ENCODE measurements at places on chromosomes 7 and 10.
A peak's percentile ranks its signal among the peaks of the same experiment; 100 is the strongest.

- no peak for DNase-seq
Measured at GRCh38 chr10:104686829-104687228, 45.7 kb downstream of the SORCS3 start.

GRCh38 chr10:78778444-78779338, 290.1 kb upstream of the ZMIZ1 start:
- DNase-seq: no peak

- peak; percentile 52 for DNase-seq
Measured at GRCh38 chr10:31083765-31084184, 52.1 kb upstream of the ZNF438 start.

DNA sequence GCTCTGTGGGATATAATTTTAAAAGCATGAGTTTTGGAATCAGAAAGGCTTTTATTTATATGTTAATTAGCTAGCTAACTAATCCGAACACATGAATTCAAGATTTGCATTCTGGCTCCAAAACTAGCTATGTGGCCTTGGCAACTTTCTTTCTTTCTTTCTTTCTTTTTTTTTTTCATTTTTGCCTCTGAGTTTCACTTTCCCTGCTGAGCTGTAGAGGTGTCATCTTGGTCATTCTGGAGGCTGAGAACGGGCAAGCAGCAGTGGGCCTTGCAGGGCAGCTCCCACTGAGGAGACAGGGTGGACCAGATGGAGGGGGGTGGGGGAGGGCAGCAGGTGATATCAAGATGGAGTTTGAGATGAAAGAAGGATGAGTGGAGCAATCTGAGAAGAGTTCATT, 24.8 kb upstream of the SFMBT2 start:
- DNase-seq: no peak

DNA sequence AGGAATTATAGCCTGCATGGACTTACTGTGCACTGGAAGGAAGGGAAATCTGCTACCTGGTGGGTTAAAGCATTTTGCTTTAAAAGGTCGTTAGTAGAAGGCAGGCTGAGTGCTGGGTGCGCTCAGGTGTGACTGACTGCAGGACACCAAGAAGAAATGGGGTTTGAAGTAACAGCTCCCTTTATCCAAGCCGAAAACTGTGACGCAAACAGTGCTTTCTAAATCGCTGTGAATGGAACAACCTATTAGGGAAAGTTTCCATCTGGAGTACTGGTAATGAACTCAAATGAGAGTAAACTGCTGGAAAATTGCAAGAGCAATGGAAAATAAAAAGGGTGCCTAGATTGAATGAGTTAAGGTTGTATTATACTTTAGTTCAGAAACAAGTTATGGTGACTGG, 95.3 kb downstream of the CNNM2 start:
- DNase-seq: no peak

GRCh38 chr10:36534471-36535002, 590.9 kb upstream of the ANKRD30A start:
- DNase-seq: no peak

DNA sequence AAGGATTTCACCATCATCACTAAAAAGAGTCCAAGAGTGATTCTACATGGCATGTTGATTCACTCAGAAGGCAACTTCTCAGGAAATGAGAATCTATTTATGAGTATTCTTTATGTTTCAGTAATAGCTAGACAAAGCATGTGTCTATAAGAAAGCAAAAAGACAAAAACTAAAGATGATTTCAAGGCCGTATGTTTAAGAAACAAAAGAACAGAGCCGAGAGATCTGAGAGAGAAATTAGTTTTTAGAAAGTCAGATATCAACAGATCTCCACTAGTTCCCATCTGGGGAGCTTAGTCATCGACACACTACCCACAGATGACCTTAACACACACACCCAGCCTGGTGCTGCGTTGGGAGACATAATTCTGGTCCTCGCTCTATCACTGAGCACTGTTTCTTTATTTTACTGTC, 21.0 kb downstream of the PIP4K2A start:
- DNase-seq: no peak

DNA sequence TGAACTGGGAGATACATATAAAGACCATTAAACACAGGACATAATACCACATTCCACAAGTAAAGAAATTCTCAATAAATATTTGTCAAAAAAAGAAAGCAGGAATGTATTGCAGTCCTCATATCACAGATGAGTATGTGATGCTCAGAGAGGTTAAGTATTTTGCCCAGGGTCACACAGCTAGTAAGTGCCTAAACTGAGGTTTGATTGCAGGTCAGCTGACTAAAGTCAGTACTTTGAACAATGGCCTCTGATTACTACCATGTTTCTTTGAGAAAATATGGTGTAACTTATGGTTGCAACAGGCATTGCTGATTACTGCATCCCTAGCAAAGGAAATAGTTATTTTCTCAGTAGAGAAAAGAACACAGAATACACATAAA, 267.1 kb downstream of the ELMO1 start:
- DNase-seq: no peak

DNA sequence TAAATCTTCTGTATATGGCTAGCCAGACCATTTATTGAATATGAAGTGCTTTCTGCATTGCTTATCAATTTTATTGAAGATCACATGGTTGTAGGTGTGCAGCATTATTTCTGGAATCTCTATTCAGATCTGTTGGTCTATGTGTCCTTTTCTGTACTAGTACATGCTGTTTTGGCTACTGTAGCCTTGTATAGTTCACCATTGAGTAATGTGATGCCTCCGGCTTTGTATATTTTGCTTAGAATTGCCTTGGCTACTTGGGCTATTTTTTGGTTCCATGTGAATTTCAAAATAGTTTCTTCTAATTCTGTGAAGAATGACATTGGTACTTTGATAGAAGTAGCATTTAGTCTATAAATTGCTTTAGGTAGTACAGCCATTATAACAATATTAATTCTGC, 1187.2 kb downstream of the XPNPEP1 start:
- no peak for DNase-seq

DNA sequence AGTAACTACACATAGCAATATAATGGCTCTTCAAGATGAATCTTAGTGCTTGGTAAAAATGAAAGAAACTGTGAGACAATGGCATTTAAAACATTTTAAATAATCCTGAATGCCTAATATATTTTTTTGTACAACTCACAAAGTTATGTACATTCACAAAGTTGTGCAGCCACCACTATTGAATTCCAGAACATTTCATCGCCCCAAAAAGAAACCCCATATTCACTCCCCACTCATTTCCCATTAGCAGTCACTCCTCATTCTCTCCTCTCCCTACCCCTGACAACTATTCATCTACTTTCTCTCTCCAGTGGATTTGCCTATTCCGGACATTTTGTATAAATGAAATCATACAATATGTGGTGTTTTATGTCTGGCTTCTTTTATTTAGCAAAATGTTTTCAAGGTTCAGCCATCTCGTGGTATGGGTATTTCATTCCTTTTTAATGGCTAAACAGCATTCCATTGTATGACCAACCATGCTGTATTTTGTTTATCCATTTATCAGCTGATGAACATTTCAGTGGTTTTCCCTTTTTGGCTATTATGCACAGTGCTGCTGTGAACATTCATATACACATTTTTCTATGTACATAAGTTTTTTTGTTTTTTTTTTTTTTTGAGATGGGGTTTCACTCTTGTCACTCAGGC, 34.7 kb downstream of the ENTPD7 start:
- no peak for DNase-seq

- DNase-seq: no peak
Measured at GRCh38 chr7:152577339-152577738, 98.6 kb downstream of the XRCC2 start.

DNA sequence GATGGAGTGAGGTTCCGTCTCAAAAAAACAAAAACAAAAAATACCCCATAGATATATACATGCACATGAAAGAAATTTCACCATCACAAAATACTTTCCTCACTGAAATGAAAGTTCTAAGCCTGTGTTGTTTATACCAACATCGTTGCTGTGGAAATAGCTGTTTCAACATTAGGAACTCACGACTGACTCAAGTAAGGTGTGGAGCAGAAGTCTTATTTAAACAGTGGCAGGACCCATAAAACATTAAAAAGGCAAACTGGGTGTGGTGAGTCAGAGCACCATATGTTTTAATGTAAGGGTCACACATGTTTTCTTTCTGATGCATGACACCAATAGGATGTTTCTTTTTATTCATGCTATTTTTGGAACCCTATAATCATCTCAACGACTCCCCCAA, 48.3 kb downstream of the BAIAP2L1 start:
- no peak for DNase-seq

DNA sequence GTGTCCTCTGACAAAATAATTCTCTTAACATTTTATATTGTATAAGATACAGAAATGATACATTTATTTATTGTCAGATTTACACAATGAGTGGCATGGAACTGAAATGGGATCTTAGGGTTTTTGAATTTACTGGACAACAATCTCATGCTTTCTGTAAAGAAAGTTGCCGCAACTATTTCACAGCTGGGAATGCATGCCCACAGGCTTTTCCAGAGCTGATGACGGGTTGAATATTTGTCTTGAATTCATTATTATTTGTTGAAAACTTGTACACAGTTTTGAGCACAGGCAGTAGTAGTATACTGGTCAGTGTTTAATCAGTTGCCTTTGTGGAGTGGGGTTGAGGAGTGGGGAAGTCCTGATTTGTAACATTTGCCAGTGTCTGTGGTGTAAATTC, 20.5 kb upstream of the MRC1 start:
- DNase-seq: no peak

DNA sequence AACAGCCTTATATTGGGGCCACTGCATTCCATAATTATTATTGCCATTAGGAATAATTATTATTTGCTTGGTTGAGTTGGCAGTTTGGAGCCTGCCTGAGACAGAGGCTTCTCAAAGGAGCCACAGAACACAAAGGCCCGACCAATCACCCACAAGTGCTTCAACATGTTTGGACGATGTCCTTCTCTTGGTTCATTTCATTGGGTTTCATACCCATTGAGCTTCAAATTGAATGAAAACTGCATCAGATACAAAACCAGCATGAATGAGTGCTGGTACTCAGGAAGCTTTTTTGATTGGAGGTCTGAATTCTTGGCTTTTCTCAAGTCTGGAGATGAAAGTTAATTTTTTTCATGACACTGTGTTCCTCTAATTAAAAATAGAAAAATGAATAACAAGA, 168.3 kb downstream of the CREB5 start:
- DNase-seq: no peak

DNA sequence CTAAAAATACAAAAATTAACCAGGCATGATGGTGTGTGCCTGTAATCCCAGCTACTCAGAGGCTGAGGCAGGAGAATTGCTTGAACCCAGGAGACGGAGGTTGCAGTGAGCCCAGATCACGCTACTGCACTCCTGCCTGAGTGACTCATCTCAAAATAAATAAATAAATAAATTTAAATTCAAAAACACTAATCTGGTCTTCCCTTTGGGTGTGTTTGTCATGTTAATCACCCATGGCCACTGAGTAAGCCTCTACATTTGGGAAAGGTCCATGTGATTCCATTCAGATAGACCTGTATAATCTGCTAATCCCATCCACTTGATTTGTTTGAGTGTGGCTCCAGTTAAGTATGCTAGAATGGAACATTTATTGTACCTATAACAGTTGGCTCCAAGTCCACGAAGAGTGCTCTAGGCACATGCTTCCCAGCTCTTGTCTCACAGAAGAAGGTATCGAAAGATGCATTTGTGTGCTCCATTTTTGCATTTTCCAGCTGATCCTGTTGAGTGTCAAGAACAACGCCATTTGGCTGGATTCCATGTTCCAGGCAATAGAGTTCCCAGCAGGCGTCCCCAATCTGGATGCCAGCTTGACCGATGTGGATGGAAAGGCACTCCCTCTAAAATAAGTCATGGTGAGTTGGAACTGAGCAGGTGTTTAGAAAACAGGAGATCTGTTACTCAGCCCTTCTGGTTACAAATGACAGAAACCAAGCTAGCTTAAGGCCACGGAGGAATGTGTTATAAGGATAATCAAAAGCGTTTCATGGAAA, 4.0 kb downstream of the TUBAL3 start:
- no peak for DNase-seq

- DNase-seq: no peak
Measured at GRCh38 chr10:62237966-62238365, 30.7 kb downstream of the RTKN2 start.

DNA sequence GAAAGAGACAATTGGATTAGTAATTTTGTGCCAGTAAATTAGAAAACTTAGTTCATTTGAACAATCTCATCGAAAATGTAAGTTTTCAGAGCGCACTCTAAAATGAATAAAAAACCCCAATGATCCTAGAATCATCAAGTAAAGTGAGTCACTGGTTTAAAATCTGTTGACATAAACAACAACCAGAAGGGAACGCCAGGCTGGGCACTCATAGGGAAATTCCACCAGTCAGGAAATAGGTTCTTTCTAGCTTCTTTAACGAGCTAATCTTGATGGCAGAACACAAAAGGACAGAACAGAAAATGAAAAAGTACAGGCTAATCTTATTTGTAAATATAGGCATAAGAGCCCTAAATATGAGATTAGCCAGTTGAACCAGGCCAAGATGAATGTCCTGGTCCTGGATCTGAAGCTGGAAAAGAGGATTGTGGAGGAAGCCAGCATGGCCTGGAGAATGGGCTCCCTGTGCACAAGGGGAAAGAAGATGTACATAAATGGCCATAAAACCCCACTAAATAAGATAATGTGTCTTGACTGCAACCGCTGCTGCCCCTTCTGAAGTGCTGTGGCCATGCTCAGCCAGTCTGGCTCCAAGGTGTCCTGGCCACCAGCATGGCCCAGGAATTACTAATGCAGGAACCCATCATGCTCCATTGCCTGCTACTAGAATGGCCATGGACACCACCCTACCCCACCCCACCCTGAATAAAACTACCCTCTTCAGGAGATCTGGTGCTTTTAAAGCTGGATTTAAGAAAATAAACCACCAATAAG, 114.0 kb downstream of the WDFY4 start:
- DNase-seq: no peak

- no peak for DNase-seq
Measured at GRCh38 chr7:132373879-132374278, 202.4 kb downstream of the PLXNA4 start.

- DNase-seq: no peak
Measured at GRCh38 chr10:59877191-59877671, 29.1 kb downstream of the CCDC6 start.

- DNase-seq: no peak
Measured at GRCh38 chr10:12235116-12235694, 39.2 kb downstream of the CDC123 start.

GRCh38 chr7:1856161-1856887, 186.2 kb downstream of the ELFN1 start:
- DNase-seq: no peak

DNA sequence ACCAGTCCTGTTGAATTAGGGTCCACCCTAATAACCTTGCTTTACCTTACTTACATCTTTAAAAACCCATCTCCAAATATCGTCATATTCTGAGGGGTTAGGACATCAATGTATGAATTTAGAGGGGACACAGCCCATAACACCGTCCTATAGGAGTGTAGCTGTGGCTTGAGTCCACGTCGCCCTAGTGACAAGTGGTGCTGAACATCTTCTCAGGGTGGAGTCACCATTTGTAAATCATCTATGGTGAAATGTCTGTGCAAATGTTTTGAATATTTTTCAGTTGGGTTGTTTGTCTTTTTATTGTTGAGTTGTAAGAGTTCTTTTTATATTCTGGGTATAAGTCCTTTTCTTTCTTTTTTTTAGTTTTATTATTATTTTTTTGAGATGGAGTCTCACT, 5.2 kb upstream of the PRAP1 start:
- DNase-seq: no peak
